ENCODE measurements at places on chromosomes 3 and 15.

DNA sequence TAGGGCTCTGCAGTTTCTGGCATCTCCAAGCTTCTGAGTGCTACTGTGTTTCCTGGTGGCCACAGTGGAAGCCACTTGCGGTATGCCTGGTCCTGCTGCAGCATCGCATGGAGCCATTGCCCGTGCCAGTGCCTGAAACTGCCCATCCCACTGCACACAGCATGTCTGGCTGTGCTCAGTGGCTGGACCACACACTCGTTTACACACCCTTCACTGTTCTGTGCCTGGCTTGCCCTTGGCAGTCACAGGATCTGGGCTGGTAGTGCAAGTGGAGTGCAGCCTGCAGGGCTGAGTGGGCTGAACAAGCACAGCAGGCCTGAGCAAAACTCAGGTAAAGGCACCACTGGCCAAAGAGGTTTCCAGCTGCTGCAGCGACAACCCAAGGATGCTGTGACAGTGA lies 600.0 kb downstream of the SI start:
- DNase-seq = no peak

DNA sequence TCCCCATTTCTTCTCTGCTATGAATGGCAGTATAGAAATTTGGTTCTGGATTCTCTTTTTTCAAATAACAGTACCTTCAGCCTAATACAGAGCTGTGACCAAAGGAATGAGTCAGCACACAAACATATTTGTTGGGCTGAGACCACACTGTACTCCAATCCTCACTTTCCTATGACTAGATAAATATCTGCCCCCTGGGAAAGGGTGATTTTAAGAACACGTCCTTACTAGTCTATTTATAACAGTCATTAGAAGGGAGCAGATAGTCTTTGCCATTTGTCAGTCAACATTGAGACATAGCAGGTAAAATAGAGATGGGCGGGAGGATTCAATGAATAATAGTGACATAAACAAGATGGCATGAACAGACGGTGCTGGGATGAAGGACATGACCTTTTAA lies 461.3 kb downstream of the MCTP2 start:
- DNase-seq = no peak

- no peak for DNase-seq
Observed at GRCh38 chr15:56969265-56969895, 50.9 kb downstream of the TCF12 start.

GRCh38 chr15:67700023-67700422 lies 125.3 kb upstream of the SKOR1 start:
- no peak for DNase-seq

DNA sequence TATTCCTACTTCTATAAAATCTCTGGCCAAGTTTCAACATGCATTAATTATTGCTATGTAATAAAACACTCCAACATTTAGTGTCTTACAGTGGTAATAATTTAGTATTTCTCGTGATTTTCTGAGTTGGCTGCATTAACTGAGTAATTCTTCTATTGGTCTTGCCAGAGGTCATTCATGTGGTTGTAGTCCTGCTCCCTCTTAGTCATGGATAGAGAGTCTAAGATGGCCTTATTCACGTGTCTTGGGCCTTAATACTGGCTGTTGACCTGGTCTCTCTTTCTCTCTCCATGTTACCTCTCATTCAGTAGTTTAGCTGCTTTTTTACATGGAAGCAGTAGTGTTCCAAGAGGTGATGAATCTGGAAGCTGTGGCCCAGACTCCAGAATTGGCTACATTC lies 140.1 kb upstream of the ZBTB20 start:
- DNase-seq = no peak

- DNase-seq = no peak
Observed at GRCh38 chr3:123724306-123724705, 139.5 kb upstream of the HACD2 start.

DNA sequence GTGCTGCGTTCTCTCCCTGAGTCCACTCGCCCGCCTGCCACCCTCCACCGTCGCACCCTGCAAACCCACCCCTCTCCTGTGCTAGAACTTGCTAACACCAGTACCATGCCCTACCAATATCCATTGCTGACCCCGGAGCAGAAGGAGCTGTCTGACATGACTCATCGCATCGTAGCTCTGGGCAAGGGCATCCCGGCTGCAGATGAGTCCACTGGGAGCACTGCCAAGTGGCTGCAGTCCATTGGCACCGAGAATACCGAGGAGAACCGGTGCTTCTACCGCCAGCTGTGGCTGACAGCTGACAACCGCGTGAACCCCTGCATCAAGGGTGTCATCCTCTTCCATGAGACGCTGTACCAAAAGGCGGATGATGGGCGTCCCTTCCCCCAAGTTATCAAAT lies 4.9 kb upstream of the ALAS1 start:
- no peak for DNase-seq

DNA sequence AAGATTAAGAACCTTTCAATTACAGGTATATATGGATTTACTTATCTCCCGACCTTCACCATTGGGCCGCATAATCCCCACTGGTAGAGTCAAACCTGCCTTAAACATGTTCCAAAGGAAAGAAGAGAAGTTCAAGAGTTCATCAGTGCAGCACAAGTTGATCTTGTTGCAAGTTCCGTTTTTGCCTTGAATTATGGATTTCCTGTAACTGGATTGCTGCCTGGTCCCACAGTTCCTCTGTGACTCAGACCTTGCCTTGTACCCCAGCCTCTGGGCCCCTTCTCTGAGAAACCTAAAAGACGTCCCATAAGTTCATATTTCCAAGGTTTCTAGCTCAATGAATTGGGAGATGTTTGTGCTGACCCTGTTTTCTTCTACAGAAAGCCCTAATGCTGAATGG lies 112.5 kb upstream of the THBS1 start:
- no peak for DNase-seq

GRCh38 chr3:129686941-129687340 lies 80.5 kb upstream of the PLXND1 start:
- DNase-seq = no peak

- no peak for DNase-seq
Observed at GRCh38 chr15:46304321-46304720, 669.5 kb downstream of the SQOR start.

GRCh38 chr3:154657218-154657617 lies 227.2 kb upstream of the GPR149 start:
- no peak for DNase-seq

GRCh38 chr15:70526221-70526973 lies 237.0 kb downstream of the UACA start:
- DNase-seq = no peak

DNA sequence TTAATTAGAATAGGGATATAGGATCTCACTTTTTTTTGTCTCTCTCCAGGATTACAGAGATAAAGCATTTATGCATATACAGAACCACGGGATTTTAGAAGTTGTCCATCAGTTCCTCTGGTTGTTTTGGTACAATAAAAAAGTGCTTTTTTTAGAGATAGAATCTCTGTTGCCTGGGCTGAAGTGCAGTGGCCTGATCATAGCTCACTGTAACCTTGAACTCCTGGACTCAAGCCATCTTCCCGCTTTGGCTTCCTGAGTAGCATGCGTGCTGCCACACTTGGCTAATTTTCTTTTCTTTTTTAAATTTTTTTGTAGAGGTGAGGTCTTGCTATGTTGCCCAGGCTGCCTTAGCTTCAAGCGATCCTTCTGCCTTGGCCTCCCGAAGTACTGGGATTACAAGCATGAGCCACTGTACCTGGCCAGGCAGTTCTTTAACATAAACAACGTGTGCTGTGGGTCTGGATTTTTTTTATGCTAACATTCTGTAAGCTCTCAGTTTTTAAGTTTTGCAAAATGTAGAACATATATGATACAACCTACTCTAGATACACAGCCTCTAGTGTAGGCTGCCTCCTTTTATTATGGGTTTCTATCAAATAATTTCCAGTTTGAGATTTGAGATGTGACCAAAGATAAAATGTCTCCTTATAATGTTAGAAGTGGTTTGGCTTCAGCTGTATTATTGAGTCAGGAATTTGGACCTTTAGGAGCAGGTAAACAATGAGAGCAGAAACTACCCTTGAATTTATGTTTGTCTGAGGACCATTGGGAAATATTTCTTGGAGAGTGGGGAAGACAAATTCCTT lies 57.4 kb upstream of the ULK4 start:
- no peak for DNase-seq

- no peak for DNase-seq
Observed at GRCh38 chr15:100125401-100126191, 216.2 kb downstream of the ADAMTS17 start.

GRCh38 chr3:159821110-159821509 lies 167.5 kb upstream of the IL12A start:
- no peak for DNase-seq

DNA sequence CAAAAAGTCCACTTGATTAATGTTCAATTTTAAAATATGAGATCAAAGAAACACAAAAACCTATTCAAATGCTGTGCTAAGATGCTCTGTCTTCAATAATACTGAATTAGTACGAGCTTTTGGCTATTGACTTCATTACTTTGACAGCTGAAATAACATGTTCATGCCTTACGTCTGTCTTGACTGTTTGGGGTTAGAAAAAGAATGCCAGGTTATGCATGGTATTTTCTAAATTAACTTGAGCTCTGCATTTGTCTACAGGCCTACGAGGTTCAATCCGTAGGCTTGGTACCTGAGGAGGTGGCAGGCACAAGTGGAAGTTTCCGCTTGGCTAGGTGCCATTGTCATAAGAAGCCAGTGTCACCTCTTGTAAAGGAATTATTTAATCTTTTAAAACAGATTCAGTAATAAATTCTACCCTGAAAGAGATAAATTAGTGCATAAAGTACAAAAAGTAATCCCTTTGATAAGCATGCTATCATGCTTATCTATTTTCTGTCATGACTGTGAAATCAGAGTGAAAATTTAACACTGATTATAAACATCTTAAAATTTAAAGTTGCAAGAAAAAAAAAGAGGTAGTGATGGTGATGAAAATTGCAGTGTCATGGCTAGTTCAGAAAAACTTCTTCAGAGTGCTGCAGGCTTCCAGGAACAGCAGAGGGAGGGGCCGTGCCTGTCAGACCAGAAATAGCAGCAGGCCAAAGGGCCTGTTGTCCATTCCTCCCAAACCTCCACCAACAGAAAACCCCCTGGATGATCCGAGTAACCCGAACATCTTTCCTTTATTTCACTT lies 115.7 kb downstream of the ARRDC4 start:
- no peak for DNase-seq

GRCh38 chr3:127590282-127590592 lies 296 bp downstream of the TPRA1 start:
- no peak for DNase-seq

DNA sequence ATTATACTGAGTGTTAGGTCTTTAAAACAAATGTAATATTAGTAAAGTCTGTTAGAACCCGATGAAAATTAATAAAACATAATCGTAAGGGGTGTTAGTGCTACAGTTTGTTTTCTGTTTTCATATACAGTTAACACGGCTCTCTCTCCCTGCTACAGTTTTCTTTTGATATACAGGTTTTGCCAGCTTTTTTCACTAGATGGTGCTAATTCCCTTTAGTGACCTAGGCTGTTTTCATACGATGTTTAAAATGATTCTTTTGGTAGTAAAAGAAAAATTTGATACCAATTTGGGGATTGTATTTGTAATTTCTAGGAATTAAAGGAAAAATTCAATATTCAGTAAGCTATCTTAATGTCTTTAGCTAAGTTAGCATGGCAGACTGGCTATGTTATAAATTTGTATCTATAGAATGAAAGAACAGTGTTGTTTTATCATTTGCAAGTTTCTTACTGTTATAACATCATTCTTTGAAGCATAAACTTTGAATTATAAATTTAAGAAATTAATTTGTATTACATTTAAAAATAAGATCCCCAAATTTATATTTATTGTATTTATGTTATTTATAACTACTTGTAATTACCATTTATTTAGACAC lies 11.5 kb downstream of the APH1B start:
- no peak for DNase-seq

DNA sequence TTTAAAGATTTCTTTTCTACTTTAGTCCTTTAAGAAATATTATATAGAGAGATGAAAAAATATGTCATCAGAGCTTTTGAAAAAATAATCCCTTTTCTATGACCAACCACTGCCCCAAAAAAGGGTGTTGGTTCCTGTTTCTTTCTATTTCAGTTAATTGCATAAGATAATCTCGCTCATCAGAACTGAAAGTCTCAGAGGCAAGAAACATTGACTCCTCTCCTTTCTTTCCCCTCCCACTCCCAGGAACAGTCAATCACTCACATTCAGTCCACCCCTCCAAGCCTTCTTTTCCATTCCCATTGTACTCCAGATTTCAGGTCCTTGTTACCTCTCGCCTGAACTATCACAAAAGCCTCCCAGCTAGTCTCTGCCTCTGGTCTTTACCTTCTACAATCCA lies 153.7 kb upstream of the ABI3BP start:
- no peak for DNase-seq

- DNase-seq = no peak
Observed at GRCh38 chr3:151726016-151726415, 7.7 kb upstream of the AADACL2 start.

DNA sequence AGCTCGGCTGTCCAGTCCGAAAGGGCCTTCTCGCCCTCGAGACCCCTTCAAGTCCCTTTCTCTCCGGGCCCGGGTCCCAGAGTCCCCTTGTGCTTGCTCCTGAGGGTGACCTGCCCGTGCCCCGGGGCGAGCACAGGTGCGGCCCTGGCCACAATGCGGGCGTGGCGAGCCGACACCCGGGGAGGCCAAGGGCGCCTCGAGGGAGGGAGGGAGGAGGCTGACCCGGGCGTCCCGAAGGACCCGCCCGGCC lies 810 bp upstream of the MEF2A start:
- no peak for DNase-seq

- no peak for DNase-seq
Observed at GRCh38 chr3:146465693-146466465, 3.5 kb downstream of the PLSCR2 start.

DNA sequence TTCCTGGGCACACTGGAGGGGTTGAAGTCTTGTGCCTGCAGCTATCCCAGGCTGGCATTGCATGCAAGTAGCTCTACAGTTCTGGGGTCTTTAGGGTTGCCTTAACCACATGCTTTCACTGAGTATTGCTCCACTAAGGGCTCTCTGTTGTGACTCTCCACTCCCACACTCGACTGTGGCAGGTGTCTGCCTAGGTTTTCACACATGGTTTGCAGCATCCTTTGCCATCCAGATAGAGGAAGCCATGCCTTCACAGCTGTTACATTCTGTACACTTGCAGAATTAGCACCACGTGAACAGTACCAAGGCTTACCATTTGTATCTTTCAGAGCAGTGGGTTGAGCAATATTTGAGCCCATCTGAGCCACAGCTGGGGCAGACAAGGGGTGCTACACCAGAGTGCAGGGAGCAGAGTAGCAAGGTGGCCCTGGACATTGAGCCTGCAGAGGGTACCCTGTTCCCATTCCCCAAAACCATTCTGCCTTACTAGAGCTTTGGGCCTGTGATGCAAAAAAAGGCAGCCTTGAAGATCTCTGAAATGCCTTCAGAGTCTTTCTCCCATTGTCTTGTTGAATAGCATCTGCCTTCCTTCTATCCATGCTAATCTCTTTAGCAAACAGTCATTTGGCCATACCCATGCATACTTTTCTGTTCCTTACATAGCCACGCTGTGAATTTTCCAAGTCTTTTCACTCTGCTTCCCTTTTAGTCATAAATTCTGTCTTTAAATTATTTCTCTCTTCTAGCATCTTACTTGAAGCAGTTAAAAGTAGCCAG lies 95.2 kb upstream of the PLCL2 start:
- DNase-seq = no peak
